Astrocyte of the hippocampus (primary cell): ENCODE measurements at places on chromosomes 3 and 15.

GRCh38 chr3:346186-346585, 149.6 kb downstream of the CHL1 start:
- DNase-seq: peak; percentile 6

DNA sequence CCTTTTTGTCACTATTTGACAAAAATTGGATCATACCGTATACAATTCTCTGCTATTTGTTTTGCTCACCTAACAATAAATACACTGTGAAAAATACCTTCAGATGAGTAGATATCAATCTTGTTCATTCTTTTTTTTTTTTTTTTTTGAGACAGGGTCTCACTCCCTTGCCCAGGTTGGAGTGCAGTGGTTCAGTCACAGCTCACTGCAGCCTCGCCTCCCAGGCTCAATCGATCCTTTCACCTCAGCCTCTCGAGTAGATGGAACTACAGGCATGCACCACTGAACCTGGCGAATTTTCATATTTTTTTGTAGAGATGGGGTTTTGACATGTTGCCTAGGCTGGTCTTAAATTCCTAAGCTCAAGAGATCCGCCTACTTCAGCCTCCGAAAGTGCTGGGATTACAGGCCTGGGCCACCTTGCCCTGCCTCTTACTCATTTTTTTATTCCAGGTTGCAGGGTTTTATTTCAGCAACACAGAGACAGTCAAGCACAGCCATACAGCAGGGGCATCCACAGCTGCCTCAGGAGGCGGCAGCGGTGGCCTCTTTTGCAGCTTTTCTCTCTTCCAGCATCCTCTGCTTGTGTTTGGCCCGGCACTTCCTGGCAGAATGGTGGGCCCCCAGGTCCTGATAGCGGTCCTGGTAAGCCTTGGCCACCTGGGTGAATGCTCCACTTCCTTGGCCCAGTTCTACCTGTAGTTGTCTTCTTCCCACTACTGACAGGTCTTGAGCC, 51.2 kb upstream of the CGNL1 start:
- no peak for DNase-seq

DNA sequence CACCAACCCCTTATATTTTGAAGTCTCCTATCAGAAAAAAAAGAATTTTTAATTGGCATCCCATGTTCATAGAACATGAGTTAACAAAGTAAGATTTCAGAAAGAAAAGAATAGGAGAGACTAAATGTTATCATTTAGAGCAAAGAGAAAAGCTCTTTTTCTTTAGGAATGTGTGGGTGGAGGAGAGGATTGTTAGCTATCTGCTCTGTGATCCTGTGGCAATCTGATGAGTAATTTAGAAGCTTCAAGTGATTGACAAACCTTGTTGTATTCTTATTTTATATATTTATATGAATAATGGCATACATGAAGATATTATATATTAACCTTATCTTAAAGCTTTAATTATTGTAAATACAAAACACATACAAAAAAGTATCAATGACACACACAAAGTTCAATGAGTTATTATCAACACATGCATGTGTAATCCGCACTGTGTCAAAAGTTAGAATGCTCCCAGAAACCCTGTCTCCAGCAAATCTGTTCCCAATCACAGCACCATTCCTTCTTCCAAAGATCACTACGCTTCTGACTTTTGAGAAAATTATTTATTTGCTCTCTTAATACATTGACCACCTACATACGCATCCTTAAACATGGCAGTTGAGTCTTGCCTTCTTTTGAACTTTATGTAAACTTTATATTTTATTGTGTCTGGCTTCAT, 907.4 kb downstream of the MCTP2 start:
- no peak for DNase-seq

GRCh38 chr15:66644869-66645268, 57.2 kb upstream of the SMAD6 start:
- peak; percentile 54 for DNase-seq

DNA sequence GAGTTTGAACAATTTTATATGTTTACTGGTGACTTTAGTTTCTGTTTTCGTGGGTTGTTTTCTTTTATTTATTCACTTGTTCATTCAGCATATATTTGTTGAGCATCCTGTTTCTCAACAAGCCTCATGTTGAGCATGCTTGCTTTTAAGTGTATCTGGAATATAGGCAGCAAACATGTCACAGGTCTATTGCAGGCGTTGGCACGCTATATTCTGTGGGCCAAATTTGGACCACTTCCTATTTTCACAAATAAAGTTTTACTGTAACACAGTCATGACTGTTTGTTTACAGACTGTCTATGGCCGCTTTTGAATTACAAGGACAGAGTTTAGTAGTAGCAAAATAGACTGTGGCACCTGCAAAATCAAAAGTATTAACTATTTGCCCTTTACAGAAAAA, 89.6 kb downstream of the THRB start:
- no peak for DNase-seq

DNA sequence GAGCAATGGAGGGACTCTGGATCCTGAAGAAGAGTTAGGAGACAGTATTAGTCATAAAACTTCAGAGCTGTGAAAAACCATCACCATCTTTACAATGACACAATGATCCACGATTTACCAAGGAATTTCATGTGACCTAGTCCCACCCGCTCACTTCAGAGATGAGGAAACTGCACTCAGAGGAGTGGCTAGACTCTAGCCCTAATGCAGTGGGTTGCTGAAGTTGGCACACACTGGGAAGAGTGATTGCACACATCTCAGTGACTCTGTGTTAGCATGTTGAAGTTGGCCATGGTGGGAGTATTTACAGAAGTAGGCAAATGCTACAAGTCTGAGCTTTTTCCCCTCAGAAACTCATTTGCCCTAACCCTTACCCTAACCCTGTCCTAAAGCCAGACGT, 35.2 kb upstream of the SPATA12 start:
- no peak for DNase-seq

DNA sequence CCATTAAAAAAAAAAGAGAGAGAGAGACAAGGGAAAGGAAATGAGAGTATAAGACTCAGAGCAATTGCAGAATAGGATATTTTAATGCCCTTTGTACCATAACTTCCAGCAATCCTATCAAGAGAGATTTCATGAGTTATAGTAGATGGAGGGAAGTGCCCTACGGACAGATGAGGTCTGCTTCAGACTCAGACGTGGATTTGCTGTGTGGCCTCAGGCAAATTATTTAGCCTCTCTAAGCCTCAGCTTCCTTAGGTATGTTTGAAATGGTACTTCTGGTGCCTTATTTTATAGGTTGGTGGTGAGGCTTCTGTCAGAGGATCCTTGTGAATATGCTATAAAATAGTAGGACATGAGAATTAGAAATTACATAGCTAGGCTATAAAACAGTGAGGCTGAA, 448.2 kb downstream of the EDEM1 start:
- DNase-seq: no peak

DNA sequence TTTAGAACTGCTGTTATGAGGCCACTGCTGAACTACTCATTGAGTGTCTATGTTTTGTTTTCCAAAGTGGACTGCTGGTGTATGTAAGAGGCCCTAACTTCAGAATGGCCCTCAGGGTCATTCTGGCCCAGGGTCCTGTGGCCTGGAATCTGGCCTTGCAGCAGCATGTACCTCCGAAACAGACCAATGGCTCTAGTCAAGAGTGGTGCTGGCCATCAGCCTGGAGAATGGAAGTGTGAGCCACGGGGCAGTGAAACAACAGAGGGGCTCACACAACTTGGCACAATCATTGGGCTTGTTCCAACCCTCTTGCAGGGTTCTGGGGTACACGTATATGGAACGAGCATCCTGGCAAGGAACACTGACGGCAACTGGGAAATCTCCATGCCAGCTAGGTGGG, 40.5 kb downstream of the SCN5A start:
- no peak for DNase-seq

DNA sequence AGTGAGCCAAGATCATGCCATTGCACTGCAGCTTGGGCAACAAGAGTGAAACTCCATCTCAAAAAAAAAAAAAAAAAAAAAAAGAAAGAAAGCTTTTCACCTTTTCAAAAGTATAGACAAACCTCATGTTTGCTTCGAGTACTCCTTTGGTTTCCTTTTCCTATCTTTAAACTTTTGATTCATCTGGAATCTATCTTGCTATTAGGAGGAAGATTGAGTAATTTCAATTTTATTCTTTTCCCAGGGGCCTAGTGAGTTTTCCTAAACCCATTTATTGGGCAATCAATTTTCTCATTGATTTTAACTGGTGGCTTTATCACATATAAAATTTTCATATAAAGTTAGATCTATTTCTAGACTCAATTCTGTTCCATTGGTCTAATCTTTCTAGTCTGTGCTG, 190.5 kb upstream of the VEPH1 start:
- DNase-seq: no peak

DNA sequence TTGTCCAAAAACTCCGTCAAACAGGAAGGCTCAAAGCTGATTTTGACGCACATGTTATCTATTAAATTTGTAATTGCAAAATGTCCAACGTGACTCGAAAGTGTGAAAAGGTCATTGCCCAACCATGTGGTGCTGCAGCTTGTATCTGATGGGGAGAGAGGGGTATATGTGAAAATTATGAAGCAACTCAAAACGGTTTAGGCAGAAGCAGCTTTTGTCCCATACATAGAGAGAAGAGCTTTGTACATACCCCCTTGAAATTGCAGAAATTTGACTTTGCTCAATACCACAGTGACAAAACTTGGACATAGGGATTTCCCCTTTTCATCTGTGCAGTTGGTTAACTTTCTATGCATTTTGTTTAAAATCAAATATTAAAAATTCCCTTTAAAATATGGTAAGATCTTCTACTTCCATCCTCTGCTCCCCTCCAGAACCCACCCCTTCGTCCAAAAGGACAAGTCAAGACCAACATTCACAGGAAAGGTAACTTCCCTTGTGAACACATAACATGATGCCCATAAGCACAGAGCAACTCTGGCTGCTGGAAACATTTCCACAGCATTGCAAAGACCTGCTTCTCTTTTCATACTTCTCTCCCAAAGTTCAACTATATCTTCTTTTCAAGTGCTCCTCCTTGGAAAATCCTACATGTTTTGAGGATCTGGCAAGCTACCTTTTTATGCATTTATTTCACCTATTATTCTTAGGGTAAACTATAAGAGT, 253.7 kb upstream of the THBS1 start:
- no peak for DNase-seq

DNA sequence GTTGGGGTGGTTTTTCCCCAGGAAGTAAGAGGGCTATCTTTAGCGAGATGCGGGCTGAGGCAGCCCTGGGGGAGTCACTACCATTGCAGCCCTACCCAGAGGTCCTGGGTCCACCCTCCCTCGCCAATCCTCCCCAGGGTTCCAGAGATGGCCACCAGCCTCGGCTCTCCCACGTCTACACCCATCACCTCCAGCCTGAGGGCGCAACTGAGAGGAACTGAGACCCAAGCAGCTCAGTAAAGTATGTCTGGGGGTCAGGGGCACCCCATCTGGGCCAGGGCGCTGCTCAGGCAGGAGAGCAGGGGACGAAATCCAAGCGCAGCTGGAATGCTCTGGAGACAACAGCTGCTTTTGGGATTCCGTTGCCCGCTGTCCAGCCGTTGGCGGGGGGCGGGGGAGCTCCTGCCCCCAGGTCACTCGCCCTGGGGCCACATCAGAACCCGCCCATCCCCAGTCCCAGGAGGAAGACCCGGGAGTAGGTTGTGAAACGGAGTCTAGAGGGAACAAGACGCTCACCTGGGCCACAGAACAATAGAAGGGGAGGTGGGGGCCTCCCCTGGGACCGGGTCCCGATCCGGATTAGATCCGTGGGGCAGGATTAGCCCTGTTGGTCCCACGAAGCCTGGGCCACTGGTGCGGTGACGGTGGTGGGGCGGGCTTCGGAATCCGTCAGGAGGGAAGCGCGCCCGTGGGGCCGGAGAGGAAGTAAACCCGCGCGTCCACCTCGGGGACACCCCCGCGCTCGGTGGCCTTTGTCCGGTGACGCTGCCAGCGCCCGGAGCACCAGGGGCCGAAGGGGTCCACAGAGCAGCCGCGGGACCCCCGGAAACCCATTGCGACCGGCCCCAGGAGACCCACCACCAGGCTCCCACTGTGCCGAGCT, 1.4 kb upstream of the NDUFAF3 start:
- peak; percentile 41 for DNase-seq

DNA sequence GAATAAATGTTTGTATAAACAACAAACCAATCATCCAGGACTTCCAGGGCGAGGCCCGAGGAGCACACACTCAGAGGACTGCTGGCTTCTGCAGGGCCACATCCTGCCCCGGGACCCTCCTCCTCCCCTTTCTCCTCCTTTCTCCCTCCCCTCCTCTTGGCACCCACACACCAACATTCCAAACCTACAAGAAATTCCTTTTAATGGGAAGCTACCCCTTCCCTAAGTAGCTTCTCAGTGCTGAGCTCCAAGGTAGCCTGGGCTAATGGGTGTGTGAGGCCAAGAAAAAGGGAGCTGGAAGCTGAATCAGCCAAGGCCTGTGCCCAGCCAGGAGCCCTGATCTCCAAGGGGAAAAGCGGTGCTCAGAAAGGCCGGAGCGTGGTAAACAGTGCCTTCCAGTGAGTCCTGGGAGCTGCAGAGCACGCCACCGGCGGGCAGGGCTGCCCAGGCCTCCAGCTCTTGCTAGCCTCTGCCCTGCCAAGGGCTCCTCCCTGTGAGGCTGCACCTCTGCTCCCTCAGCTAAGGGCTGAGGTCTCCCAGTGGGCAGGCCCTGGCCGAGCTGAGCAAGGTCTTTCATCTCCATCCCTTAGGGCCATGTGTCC, 3.9 kb downstream of the ITIH3 start:
- DNase-seq: peak; percentile 44

DNA sequence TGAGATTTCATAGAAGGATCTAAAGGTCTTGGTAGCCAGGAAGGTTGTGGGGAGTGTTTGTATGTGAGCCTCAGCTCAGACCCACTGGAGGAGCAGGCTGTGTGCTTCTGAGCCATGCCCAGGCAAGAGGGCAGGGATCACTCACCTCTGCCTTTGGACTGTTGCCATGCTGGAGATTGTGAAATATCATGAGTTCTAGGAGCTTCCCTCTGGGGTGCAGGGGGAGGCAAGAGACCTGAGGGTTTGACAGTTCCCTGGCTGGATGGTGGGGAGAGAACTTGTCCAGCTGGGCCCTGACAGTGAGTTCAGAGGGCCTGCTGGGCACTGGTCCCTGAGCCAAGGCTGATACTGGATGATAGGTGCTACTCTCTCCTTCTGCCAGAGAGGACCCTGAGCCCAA, 6.0 kb downstream of the SLC6A1 start:
- no peak for DNase-seq

DNA sequence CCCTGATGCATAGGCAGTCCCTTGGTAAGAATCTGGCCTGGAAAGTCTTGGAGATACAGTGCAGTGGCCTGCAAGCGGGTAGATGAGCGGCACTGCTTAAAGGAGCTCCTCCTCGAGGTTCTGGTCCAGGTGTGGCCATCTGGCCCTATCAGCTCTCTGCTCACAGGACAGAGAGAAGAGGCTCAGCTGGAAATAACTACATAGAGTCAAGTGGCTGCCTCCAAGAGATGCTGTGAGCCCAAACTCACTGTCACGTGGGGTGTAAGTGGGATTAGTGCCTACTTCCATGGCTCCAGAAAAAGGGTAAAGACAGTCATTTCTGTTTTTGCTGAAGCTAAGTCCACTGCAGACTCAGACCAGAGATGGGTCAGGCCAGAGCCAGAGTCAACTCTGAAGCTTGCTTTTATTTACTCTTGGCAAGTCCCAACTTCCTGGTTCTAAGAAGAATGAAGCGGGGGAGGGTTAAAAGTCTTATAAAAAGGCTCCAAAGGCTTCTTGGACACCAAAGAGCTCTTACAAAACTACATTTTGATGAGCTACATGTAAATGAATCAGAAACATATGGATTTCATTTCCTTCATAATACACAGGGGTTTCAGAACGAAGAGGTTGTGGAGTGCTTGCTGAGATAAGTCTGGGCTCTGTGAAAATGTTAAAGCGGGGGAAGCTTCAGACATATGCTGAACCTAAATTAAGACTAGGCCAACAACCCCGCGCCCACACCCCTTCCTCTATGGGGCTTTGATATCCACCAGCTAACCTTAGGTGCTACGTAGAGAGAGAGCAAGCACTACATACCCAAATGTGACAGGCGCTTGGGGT, 77.1 kb downstream of the PDZRN3 start:
- DNase-seq: peak; percentile 27
